ENCODE measurements at places on chromosomes 13 and 19. TPM values are rescaled to one million over a fixed set of nuclear protein-coding genes. Genes with fewer than 3 reads are reported as not detected.

The FPR1 gene
- total RNA-seq: 3.8 TPM

GRCh38 chr13:100357764-100358163, 230.8 kb downstream of the GGACT start:
- DNase-seq: no peak

- no peak for DNase-seq
These were observed 1173.3 kb downstream of the PCDH17 start for GRCh38 chr13:58804832-58805231.

DNA sequence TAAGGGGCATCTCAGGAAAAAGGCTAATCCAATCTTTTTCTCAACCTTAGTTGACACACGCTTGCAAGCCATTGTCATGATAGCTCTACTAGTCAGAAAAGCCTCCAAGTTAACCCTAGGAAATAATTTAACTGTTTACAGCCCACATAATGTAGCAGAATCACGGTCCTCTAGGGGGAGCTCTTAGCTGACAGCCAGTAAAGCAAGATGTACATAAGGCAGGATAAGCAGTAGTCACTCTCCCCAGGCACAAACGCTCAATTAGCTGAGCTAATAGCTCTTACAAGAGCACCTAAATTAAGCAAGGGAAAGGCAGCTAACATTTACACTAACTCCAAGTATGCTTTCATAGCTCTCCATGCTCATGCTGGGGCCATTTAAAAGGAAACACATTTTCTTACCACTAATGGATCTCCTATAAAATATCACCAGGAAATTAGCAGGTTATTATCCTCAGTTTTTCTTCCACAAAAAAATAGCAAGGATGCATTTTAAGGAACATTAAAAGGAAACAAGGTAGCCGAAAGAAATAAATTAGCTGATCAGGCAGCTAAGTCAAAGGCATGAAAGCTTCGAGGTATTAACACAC, 33.7 kb upstream of the ZSCAN5A start:
- DNase-seq: no peak

- DNase-seq: peak; percentile 70
These were observed 89.5 kb downstream of the SPRY2 start for GRCh38 chr13:80251403-80251802.

- no peak for DNase-seq
These were observed 78.6 kb downstream of the DCT start for GRCh38 chr13:94400874-94401273.

GRCh38 chr13:79423801-79424642, 18.0 kb upstream of the RBM26 start:
- peak; percentile 34 for DNase-seq

- no peak for DNase-seq
These were observed 21.6 kb downstream of the VASP start for GRCh38 chr19:45528744-45529419.

- DNase-seq: peak; percentile 72
These were observed 1.5 kb upstream of the RAB3A start for GRCh38 chr19:18205200-18205892.

- no peak for DNase-seq
These were observed 6.3 kb upstream of the JUNB start for GRCh38 chr19:12784871-12785430.

GRCh38 chr13:100140441-100140840, 51.5 kb downstream of the PCCA start:
- no peak for DNase-seq

GRCh38 chr19:3378352-3379150, 12.2 kb downstream of the NFIC start:
- no peak for DNase-seq

- DNase-seq: no peak
These were observed 1273.3 kb upstream of the ATXN8OS start for GRCh38 chr13:68834375-68834774.

All from M059J (cell line).